ENCODE measurements at places on chromosomes 2 and 18.

GRCh38 chr2:218983934-218984238, 1.1 kb downstream of the FEV start:
- DNase-seq, result no peak

DNA sequence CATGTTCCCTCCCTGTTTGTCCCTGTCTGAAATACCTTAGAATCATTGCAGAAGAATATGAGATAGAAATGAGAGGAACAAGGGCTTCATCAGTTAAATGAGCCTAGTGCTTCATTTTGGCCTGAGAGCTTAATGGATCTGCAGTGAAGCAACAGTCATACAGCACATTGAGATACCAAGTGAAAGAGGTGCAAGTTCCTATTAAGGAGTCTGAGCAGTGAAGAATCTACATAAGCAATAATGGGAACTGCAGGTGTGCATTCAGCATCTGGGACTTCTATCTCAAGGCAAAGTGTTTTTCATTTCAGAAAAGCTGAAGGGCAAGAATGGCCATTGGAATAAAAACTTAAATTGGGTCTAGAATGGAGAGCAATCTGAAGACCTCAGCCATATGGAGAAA, 323.2 kb upstream of the SLC39A10 start:
- DNase-seq, result no peak

DNA sequence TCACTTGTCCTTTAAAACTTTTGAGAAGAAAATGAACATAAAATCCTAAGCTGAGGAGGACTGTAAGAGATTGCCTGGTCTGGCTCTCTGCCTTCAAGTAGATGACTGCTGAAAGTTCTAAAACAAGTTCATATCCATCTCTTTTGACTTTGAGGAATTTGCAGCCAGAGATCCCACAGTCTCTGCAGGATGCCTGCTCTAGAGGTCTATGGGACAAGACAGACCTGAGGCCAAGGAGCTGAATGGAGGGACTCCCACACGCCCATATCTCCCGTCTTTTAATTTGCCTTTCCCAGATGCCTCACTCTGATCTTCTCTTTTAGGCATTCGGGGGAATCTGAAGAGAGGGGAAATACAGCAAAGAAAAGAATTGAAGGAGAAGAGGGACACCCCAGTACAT, 255.9 kb upstream of the RASGRP3 start:
- no peak for DNase-seq

DNA sequence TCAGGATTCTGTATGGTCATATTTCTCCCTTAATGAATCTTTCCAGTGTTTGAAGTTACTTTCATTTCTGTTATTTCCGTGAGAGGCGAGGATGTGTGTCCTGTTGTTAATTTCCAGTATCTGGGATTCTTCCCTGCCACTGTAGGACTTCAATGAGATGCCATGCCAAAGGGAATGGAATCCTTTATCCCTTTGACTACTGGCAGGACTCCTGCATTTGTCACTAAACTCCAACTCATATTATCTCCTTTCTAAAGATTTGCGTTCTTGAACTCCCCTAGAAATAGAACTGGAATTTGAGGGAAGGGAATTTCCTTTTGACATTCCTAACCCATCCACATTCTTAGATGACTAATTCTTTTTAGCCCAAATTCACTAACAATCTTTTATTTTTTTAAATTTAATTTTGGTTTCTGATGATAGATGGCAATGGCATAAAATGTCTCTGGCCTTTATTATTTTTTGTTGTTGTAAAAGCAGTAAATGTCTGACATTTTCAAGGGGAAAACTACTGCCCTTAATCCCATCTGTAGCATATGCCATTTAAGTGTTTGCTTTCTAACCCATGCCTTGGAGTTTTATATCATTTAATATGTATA, 87.8 kb upstream of the EML6 start:
- DNase-seq, result no peak

DNA sequence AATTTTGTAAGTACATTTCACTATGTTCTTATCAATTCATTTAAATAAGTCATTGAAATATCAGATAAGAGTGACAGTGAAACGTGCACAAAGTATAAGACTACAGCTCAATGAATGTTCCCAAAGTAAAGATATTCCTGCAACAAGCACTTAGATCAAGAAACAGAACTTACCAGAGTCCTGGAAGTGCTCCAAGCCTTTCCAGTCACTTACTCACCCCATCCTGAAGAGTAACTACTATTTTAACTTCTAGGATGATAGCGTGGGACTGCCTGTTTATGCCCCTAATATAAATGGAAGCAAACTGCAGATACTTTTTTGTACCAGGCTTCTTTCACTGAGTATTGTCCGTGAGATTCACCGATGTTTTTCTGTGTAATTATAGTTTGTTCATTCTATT, 768.9 kb downstream of the SLC4A3 start:
- no peak for DNase-seq

GRCh38 chr2:26925100-26925791, 45.2 kb upstream of the MAPRE3 start:
- no peak for DNase-seq

GRCh38 chr2:54834721-54835120, 111.3 kb downstream of the EML6 start:
- no peak for DNase-seq

- no peak for DNase-seq
These were observed 10.2 kb upstream of the CABYR start for GRCh38 chr18:24128700-24129099.

- no peak for DNase-seq
These were observed 19.6 kb downstream of the CAPN14 start for GRCh38 chr2:31197669-31198068.

GRCh38 chr2:15485949-15486348, 75.2 kb downstream of the NBAS start:
- no peak for DNase-seq

- DNase-seq, result no peak
These were observed 554.6 kb downstream of the DSC3 start for GRCh38 chr18:30487962-30488361.

Measured in muscle of arm (tissue), 14 donors.